GM03348 (cell line): ENCODE measurements at places on chromosomes 7 and 10.
A peak's percentile ranks its signal among the peaks of the same experiment; 100 is the strongest.

DNA sequence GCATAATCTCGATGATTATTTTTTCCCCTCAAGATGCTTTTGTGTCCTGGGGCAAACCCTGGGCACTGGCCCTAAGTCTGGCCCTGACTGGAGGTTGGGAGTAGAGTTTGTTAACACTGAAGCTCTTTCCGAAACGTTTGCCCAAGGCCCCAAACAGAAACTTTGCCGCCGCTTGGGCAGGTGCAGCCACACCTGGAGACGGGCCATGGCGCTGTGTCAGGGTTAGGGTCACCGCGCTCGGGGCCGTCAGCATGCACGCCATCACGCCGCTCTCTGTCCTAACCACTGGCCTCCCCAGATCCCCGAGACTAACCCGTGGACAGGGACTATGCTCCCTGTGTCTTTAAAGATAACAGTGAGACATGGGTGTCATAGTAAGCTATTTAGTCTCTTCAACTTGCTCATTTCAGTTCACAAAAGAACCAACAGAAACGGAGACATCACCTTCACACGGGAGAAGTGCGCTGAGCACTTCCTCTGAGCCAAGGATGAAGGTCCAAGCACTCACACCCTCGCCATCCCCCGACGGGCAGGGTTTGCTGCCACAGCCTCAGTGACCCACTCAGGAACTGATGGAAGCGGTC lies 85.3 kb upstream of the DIP2C start:
- DNase-seq: peak; percentile 3

DNA sequence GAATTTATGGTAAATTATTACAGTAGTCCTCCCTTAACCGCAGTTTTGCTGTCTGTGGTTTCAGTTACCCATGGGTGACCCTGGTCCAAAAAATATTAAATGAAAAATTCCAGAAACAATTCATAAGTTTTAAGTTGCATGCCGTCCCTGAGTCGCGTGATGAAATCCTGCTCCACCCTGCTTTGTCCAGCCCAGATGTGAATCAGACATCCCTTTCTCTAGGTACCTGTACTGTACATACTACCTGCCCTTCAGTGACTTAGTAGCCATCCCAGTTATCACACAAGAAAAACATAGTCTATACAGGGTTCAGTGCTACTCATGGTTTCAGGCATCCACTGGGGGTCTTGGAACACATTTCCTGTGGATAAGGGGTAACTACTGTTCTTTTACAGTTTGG lies 20.5 kb upstream of the RHEB start:
- no peak for DNase-seq

- no peak for DNase-seq
Observed at GRCh38 chr10:45811075-45811474, 36.2 kb downstream of the AGAP4 start.

GRCh38 chr10:48879451-48879850 lies 60.2 kb downstream of the LRRC18 start:
- no peak for DNase-seq

GRCh38 chr10:119531067-119531466 lies 11.5 kb downstream of the RGS10 start:
- no peak for DNase-seq

DNA sequence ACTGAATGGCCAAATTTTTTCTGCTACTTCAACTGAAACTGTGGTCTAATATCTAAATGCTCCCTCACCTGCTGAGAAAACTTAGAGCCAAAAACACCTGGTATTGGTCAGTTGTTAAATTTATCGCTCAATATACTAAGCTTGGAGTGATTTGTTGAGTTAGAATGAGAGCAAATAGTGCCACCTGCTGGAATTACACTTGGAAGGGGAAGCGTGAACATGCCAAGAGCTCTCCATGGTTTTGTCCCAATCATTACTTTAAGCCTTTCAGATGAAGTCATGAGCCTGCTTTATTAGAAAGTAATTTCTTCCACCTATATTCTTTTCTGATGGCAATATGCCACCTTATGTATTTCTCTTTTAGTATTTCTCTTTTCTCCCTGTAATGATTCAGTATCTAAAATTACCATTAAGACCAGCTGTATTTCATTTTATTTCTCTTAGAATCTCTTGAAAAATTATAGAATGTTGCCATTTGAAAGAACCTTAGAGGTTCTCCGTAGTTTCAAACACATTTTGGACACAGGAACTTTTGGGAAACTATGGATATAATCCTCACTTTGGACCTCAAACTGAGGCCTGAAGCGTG lies 447.8 kb upstream of the C7orf33 start:
- peak; percentile 66 for DNase-seq

GRCh38 chr10:109591601-109592000 lies 331.7 kb downstream of the XPNPEP1 start:
- DNase-seq: no peak

- DNase-seq: no peak
Observed at GRCh38 chr10:1468811-1469210, 268.5 kb downstream of the ADARB2 start.

GRCh38 chr10:86317949-86318725 lies 48.5 kb downstream of the GRID1 start:
- no peak for DNase-seq

GRCh38 chr10:125868372-125868975 lies 12.6 kb downstream of the DHX32 start:
- DNase-seq: peak; percentile 61

- no peak for DNase-seq
Observed at GRCh38 chr10:61376908-61377368, 76.2 kb downstream of the TMEM26 start.

- peak; percentile 14 for DNase-seq
Observed at GRCh38 chr10:102281102-102281487, 35.8 kb downstream of the GBF1 start.
